ENCODE measurements at places on chromosomes 1 and 21.

DNA sequence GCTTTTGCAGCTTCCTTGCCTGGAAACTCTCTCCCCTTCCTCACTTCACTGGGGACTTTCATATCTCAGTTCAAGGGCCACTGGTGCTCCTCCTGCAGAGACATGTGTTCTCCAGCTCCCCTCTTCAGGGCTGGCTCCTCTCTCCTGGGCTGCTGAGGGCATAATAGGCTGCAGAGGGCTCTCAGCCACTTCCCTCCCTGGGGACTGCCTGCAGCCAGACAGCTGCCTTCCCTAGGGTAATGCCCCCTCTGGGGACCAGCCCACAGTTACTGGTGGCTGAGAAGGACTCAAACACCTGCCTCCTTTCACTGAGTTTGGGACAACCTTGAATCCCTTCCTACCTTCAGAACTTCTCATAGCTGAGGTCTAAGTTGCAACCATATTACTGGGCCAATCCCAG is 104.8 kb upstream of the POU3F1 start:
- DNase-seq = no peak

DNA sequence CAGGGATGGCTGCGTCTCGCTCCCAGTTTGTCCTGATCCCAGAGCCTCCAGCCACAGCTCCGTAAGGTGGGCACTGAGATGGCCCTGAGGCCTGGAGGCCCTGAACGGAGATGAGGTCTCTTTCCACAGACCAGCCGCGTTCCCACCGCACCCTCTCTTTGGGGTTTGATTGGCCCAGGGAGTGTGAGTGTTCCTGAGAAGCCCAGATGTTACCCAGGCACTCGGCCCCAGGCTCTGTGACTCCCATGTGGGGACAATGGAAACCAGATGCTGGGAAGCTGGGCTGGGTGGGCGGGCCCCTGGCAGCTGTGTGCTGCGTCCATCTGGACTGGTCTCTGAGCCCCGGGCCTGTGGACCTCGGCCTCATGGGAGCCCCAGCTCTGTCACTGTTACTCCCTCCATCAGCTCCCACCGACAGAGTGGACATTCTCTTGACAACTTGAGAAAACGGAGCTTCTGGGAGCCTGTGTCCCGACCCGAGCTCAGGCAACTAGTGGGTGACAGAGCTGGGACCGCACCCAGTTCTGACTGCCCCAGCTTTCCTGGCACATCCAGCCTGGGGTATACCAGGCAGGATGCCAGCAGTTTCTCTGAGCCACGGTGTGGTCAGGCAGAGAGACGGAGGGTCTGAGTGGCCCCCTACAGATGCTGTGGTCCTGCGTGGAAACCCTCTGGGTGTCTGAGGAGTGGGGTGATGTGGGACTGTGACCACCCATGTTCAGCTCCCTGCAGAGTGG is 9.8 kb upstream of the COL6A1 start:
- DNase-seq = peak; percentile 86

- no peak for DNase-seq
These were observed 30.3 kb upstream of the ABCG1 start for GRCh38 chr21:42188663-42189062.

- DNase-seq = no peak
These were observed 125.7 kb upstream of the GADD45A start for GRCh38 chr1:67559222-67559700.

DNA sequence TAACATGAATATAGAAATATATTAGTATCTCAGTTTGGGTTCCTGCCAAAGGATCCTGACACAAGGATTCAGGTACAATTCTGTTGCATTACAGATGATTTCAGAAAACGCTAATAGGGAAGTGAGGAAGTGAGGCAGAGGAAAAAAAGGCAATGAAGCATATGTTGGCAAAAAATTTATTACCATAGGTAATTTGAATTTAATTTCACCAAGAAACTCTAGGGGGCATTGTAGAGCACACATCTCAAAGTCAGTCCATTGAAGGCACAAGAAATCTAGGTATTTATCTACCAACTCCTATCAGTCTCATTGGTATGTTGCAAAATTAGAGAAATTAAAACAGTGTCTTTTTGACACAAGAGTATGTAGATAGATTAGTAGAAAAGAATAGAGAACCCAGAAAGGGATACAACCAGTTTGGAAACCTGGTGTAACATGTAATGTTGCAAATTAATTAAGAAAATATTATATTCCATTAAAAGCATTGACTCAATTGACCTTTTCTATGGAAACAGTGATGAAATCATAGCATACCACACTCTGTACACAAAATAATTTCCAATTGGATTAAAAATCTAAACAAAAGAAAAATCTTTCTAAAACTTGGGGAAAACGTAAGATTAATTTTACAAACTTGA is 104.9 kb upstream of the SNX7 start:
- no peak for DNase-seq

DNA sequence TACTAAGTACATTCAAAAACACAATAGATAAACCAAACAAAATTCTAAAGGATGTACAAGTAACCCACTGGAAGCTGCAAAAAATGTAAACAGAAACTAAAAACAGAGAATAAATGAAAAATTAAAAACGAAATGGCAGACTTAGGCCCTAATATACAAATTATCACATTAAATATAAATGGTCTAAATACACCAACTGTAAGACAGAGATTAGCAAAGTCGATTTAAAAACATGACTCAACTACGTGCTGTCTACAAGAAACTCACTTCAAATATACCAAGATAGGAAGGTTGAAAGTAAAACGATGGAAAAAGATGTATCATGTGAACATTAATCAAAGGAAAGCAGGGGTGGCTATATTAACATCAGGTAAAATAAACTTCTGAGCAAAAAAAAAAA is 23.1 kb downstream of the SLC19A1 start:
- DNase-seq = no peak

- DNase-seq = peak; percentile 41
These were observed 68.0 kb downstream of the LMX1A start for GRCh38 chr1:165288350-165289120.

DNA sequence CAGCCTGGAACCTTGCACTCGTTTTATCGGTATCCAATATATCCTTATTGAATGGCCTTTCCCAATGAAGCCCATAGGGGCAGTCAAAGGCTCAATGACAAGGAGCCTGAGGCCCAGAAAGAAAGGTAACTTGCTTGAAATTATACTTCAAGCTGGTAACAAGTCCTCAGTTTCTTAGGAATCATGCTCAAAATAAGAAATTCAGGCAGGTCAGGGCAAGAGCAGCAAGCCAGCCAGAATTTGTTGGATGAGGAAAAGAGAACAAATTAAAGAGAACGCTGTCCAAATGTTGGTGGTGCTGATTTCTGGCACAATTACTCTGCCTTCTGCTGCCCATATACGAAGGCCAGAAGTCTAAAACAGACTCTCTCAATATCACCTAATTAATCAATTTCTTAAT is 77.6 kb downstream of the DDX20 start:
- peak; percentile 5 for DNase-seq

- no peak for DNase-seq
These were observed 4.5 kb upstream of the SDE2 start for GRCh38 chr1:226003502-226004170.

DNA sequence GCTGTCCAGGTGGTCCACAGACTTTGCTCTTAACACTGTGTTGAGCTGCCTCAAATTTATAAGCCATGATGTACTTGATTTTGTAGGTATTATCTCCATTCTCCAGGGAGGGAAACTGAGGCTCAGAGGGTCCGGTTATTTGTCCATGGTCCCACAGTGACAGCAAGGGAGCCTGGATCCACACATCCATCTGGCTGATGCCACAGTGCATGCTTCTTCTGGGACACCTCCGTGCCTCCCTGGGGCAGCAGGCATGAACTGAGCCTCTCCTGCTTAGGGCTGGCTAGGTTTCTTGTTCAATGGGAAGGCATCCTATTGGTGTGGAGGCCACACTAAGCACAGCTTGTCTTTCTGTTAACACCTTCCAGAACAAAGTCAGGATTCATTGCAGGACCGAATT is 317.3 kb downstream of the AJAP1 start:
- no peak for DNase-seq

- DNase-seq = no peak
These were observed 49.4 kb downstream of the ILDR2 start for GRCh38 chr1:166925810-166926478.

- DNase-seq = no peak
These were observed at the start of gene VWA1 for GRCh38 chr1:1435106-1435903. VWA1 (plus strand) TSS chr1:1435690; CDS start chr1:1435749, 59 bp downstream.

- DNase-seq = no peak
These were observed 556 bp downstream of the WDR77 start for GRCh38 chr1:111448482-111448917.

DNA sequence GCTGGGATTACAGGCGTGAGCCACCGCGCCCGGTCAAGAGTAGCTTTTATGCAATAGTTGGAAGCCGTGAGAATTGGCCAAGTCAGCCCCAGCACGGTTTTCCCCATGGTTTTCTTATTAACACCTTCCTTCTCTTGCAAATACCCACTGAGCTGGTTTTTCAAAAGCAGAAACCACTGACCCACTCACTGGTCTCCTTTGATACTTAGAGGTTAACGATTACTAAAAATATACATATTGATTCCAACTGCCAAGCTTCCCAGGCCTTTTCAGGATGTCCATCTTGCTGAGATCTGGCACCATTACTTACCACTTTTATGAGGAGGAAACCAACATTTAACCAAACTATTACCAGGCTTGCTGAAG is 25.9 kb upstream of the TARDBP start:
- no peak for DNase-seq

- DNase-seq = no peak
These were observed 119.1 kb downstream of the TPTE start for GRCh38 chr21:10640446-10640845.

- DNase-seq = no peak
These were observed 8.1 kb upstream of the ADCY10 start for GRCh38 chr1:167922023-167922422.

DNA sequence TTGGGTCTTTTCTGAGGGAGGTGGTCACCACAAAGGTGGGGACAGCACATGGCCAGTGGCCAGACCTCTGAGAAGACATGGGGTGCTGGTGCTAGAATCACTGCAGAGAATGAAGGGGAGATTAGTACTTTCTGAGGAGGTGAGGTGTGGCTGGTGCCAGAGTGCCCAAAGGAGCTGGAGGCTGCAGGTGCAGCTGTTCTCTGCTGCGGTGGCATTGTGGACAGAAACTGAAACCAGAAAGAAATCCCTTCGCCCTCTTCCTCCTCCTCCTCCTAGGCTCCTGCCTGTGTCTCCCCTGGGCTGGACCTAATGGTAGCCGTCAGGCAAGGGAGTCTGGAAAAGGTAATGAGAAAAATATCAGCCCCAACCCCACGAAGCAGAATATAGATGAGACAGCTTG is 261.7 kb downstream of the TM2D1 start:
- DNase-seq = no peak

- no peak for DNase-seq
These were observed at the start of gene LCE3C for GRCh38 chr1:152599934-152600333. LCE3C (plus strand) TSS chr1:152600234; CDS start chr1:152600732, 498 bp downstream.

DNA sequence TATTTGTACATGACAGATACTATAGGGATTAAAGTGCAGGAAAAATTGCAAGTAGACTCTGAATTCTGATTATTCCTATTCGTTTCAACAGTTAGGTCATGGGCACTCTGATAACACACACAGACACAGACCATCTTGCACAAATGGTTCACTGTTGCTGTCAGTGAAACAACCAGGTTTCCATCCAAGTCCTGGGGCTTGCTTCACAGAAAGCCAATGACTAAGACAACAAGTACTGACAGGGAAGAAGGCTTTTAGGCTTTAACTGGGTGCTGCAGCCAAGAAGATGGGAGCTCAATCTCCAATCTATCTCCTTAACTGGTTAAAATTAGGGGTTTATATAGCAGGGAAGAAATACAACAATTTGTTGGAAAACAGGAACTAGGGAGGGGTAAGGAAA is 57.6 kb downstream of the RIMS3 start:
- no peak for DNase-seq

- no peak for DNase-seq
These were observed 16.4 kb downstream of the FOXJ3 start for GRCh38 chr1:42318601-42319000.

- no peak for DNase-seq
These were observed 440.8 kb downstream of the NPHP4 start for GRCh38 chr1:5551274-5551975.

GRCh38 chr1:51915951-51916350 is 37.4 kb upstream of the NRDC start:
- DNase-seq = no peak

DNA sequence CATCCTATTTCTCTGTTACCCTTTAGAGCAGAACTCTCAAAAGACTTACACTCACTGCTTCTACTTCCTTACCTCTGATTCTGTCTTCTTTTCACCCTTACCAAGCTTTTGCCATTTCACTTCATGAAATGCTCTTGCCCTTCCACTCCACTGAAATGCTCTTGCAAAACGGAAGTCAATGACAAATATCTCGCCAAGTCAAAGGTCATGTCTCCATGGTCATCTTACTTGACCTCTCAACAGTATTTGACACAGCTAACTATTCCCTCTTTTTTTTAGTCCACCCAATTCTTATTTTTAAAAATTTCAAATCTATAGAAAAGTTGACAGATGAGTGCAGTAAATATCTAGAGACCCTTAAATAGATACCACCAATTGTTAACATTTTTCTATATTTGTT is 107.7 kb downstream of the OLFML2B start:
- DNase-seq = no peak

GRCh38 chr1:145977016-145977415 is 12.5 kb downstream of the POLR3GL start:
- DNase-seq = no peak

DNA sequence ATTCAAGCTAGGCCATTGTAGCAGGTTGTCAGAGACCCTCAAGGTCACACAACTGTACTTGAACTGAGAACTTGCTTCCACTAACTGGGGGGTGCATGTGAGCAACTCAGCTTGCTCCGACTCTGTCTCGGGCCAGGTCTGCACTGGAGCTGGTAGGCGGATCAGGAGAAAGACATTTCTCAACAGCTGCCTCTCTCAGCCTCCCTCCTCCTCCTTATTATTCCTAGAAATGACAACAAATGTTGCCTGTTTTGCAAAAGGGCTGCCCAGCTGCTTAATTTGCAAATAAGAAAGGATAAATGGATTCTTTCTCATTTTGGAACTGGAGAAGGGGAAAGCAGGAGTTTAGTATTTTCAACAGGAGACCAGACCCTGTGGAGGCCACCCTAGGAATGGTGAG is 140.5 kb downstream of the RHOU start:
- no peak for DNase-seq

DNA sequence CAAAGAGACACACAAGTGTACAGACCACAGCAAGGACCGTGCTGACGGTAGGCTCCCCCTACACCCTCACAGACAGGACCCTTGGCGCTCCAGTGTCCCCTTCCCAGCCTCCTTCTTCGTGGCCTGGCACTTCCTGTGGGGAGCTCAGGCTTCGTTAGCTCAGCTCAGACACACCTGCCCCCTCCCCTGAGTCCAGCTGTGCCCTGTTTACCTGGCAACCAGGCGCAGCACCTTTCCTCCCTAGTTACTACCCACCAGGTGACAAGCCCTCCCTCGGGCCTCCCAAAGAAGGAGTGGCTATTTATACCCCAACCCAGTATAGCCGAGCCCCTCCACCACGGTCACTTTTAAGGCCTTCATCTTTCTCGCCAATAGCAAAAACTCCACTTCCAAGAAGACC is 4.7 kb downstream of the CELF3 start:
- no peak for DNase-seq
